Activated T-cell treated with anti-CD3 and anti-CD28 coated beads, Interleukin-2, amount 50 U/mL, for 4 hours (primary cell): ENCODE measurements at places on chromosomes 6 and 20. TPM values are rescaled to one million over a fixed set of nuclear protein-coding genes. Genes with fewer than 3 reads are reported as not detected.

The MMUT gene
- total RNA-seq, result 6.7 TPM

The TDRD6 gene
- total RNA-seq, result not detected

The MOG gene
- not detected for total RNA-seq

The BCAS1 gene
- total RNA-seq, result 0.40 TPM

The KCNS1 gene
- 0.16 TPM for total RNA-seq

The CLDN20 gene
- total RNA-seq, result not detected

The AIF1 gene
- 36.5 TPM for total RNA-seq

The CRISP2 gene
- not detected for total RNA-seq

The PSORS1C2 gene
- total RNA-seq, result not detected

The MCUR1 gene
- 47.1 TPM for total RNA-seq

The NECAB3 gene
- 11.8 TPM for total RNA-seq

The POM121L2 gene
- not detected for total RNA-seq

The PCSK2 gene
- not detected for total RNA-seq
